ENCODE measurements at places on chromosomes 4 and X.

DNA sequence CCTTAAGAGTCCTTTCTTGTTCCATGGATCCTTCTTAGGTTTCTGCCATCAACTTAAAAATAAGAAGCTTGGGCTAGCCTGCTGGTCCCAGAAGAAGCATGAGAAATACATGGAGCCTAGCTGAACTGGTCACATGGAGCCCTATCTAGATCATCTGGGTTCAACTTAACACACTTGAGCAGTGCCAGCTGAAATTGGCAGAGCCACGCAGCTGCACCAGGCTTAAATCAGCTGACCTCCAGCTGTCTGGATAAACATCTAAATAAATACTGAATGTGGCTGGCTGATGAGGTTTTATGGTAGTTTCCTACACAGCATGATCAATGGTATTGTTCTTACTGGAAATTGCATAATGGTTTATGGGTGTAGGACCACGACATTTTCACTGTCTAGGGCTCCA is 598.4 kb upstream of the FAM241A start:
- DNase-seq, result no peak

DNA sequence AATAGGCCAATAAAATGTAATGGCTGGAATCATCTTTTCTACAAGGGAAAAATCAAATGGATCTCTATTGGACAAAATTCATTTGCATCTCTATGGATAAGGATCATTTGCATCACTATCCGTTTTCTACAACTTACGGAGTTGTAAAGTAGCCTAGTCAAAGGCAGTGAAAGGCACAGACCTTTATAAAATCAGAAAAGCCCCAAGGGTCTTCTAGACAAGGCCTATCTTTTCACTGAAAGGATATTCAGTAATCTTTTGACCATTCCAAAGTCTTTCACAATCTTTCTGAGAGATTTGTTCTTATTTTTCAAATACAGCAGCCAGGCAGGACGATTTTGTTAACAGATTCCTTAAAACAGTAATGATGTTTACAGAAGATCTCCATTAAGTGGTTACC is 119.5 kb upstream of the JADE1 start:
- DNase-seq, result no peak

DNA sequence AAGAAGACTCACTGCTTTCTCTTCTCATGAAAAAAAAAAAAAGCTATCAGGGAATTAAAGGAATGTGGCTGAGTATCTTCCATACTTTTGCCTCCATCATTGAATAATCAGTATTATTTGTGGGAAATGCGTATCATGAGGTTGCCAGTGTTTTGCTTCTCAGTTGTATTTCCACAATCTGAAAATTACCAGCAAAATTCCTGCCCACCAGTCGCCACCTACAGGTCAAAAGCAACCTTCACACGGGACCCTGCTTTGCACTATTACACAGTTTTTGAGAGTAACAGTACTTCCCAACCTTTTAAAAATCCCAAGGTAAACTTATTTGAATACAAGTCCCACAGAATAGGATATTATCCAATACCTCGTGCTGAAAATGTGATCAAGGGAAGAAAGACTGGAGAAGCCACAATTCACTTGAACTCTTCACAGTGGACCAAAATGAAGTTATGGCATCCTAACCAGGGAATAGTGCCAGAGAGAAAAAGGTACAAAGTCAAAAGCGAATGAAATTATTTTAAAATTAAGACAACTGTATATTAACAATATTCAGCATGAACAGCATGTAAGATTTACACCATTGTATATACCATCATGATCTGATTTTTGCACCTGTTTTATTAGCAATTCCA is 30.4 kb downstream of the PGRMC1 start:
- no peak for DNase-seq

DNA sequence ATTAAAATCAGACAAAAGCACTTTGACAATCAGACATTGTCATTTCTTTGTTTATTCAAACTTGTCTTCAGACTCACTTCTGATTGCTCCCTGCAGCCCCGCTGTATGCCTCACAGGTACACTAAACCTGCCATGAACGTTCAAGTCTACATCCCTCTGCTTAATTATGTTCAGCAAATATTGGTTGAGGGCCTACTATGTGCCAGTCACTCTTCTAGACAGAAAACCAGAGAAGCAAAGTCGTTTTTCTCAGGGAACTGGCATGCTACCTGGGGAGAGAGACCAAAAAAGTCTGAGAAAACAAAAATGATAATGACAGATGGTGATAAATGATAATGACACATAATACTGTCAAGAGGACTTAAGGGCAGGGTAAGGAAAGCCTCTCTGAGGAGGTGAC is 19.4 kb downstream of the HMGB2 start:
- no peak for DNase-seq

- DNase-seq, result no peak
Measured at GRCh38 chrX:34810364-34810763, 132.2 kb upstream of the FAM47B start.

GRCh38 chr4:73964862-73965611 is 16.8 kb downstream of the PF4 start:
- no peak for DNase-seq

DNA sequence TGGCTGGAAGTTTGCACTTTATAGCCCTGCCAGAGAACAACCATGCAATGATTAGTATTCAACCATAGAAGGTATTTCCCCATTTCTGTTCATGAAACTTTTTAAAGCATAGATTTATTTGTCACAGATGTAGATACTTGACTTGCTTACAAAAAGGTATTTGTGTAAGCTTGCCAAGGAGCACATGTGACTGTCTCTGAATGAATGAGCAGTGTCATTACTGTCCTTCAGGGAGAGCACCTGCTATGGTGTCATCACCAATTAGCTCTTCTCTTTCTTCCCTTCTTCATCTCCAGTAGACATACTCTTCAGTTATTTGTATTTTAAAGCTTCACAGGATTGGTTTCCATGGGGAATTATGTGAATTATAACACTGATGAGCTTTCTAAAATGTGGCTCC is 1064.7 kb upstream of the GRIA3 start:
- DNase-seq, result no peak

- DNase-seq, result no peak
Measured at GRCh38 chrX:118126286-118126685, 9.7 kb upstream of the KLHL13 start.

DNA sequence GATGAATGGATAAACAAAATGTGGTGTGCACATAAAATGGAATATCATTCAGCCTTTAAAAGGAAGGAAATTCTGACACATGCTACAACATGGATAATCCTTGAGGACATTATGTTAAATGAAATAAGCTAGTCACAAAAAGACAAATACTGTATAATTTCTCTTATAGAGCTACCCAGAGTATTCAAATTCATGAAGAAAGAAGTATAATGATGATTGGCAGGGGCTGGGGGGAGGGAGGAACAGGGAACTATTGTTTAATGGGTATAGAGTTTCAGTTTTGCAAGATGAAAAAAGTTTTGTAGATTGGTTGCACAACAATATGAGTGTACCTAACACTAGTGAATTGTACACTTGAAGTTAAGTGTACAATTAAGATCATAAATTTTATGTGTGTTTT is 153.9 kb upstream of the STK26 start:
- no peak for DNase-seq

DNA sequence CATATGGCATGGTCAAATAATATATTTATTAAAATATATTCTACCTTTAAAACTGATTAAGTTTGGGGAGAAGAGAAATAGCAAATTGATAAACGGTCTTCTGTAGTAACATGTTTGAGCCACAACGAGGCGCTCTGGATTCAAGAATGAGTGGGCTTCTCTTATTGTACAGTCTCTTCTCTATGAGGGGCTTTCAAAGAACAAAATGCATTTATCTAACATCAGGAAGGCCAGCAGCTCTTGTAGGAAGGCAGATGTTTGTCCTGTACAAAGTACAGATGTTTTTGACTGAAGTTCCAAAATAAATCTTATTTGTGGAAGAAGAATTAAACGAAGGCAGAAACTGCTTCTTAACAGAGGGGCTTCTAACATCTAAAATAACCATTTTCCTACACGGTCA is 153.6 kb downstream of the RASL11B start:
- DNase-seq, result no peak

GRCh38 chr4:1799387-1800375 is 6.6 kb downstream of the FGFR3 start:
- no peak for DNase-seq

DNA sequence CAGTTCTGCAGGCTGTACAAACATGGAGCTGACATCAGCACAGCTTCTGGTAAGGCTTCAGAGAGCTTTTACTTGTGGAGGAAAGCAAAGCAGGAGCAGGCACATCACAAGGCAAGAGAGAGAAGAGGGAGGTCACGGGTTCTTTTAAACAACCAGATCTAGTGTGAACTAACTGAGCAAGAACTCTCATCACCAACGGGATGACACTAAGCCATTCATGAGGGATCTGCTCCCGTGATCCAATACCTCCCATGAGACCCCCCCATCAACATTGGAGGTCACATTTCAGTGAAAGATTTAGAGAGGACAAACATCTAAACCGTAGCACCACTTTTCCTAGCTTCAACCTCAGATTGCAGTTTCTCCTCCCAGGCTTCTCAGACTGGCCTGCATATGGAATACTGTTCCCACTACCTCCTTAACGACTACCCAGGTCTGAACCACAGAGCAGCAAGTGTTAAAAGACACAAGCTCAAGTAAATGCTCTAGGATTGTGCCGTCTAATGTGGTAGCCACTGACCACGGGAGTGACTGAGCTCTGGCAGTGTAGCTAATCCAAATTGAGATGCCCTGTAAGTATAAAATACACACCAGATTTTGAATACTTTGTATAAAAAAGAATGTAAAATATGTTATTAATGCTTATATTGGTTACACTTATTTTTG is 192.7 kb downstream of the PTTG2 start:
- no peak for DNase-seq

GRCh38 chr4:106238820-106239420 is 77.1 kb downstream of the TBCK start:
- no peak for DNase-seq

GRCh38 chr4:74293558-74293957 is 14.7 kb upstream of the EPGN start:
- no peak for DNase-seq

DNA sequence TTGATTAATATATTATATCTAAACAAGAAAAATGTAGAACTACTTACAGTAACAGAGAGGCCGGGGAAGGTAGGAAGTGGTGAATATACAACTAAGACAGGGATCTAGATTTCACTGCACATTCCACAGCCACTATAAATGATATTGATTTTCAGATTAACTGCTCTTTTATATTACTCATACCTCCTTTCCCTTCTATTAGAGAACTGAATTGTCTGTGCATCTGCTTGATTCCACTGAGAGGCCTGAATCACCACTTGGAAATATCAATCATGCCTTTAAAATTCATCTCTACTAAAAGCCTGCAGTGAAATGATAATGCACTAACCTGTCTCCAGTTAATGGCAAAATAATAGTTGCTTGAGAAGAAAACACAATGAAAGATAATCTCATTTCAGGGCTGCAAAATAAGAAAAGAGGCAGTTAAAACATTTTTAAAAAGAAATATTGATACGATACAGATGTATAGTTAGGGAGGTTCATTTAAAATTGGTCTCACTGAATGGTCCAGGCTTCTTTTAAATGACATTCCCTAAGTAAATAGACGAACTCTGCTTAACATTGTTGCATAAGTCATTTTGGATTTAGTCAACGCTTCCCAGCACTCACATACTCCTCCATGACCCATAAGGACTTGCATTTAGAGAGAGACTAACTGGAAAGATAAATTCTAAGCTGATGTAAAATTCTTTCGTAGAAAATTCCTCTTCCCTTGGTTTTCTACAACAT is 3.8 kb downstream of the ANTXR2 start:
- no peak for DNase-seq

- no peak for DNase-seq
Measured at GRCh38 chr4:76029300-76029699, 6.0 kb upstream of the CXCL10 start.

DNA sequence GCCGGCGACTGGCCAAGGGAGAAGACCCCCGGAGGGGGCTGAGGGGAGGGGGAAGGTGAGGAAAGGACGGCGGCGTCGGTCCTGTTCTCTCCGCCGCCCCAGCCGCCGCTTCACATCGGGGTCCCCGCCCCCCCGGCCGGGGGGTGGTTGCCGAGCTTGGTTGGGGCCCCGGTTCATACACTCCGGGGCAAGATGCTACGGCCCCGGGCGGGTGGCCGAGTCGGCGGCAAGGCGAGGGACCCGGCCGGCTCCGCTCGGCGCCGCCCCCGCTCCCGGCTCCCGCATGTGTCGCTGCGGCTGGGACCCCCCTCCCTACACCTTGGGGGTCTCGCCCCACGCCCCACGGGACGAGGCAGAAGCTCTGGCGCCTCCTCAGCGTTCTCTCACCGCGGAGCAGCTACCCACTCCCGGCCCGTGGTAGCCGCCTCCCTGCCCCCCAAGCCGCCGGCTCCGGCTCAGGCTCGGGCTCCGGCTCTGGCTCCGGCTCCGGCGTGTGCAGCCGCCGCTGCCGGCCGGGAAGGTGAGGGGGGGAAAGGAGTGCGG is 461 bp downstream of the FBXW7 start:
- DNase-seq, result peak; percentile 27

DNA sequence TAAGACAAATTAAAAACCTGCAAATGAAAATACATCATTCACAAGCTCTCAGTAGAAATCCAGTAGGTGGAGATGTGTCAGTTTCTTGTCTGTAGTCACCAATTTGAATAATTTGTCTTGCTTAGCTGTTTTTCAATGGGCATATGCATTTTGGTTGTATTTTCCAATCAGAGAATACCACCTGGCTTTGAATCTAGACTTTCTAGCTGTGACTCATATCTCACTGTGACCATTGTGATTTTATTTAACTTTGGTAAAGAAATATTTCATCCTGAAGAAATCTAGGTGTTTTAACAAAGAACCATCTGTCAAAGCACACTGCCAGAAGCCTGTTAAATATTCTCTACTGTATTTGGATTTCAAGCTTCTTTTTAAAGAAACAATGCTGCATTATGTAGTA is 1650.6 kb upstream of the IGFBP7 start:
- DNase-seq, result no peak

DNA sequence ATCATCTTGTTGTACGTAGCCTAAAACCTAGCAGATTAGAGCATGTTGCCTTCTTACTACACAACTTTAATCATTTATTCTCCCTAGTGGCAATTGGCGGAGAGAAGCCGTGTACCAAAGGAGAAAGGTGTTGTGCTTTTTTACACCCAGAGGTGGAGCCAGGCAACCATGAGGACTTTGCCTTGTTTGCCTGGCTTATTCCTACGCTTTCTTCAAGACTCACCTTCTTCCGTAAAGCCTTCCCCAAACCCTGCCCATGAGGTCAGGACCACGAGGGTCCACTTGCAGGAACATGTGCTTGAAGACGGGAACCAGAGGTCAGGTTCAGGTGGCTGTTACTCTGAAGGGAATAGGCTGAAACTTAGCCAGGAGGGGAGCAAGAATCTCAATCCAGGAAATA is 290.5 kb downstream of the RAB28 start:
- DNase-seq, result no peak

- no peak for DNase-seq
Measured at GRCh38 chr4:165516281-165516833, 137.5 kb downstream of the CPE start.

DNA sequence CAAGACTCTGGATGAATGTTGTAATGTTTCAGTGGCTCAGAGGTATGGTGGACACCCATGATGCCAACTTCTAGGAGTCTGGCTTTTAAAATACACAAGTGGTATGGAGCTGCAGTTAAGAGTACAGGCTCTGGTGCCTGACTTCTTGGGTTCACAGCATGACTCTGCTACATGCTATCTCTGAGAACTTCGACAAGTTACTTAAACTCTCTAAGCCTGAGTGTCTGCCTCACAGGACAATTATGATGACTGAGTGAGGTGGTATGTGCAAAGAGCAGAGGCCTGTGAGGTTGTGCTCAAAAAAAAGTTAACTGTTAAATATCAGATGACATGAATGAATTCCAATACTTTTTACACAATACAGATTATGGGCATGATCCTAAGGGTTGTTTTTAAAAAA is 90.9 kb upstream of the SRD5A3 start:
- DNase-seq, result no peak

Measured in stimulated activated CD8-positive, alpha-beta memory T cell treated with anti-CD3 and anti-CD28 coated beads, Interleukin-7, amount 100 ng/mL, for 4 hours (primary cell).